ENCODE measurements at places on chromosomes 1 and 21.

DNA sequence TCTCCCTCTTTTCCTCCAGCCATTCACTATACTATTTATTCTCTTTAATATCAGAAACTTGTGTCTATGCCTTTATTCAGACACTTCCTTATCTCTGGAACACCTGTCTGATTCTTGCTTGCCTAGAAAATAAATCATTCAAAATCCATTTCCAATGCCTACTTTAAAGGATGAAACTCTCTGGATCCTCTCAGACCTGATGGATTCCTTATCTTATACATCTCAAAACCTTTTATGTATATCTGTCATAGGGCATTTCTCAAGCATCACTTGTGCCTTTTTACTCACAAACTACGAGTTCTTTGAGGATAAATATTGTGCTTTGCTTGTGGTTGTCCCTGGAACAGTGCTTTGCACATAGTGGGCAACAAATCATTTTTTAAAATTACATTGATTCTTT is 3.8 kb upstream of the ATP6V1G3 start:
- DNase-seq, result no peak

DNA sequence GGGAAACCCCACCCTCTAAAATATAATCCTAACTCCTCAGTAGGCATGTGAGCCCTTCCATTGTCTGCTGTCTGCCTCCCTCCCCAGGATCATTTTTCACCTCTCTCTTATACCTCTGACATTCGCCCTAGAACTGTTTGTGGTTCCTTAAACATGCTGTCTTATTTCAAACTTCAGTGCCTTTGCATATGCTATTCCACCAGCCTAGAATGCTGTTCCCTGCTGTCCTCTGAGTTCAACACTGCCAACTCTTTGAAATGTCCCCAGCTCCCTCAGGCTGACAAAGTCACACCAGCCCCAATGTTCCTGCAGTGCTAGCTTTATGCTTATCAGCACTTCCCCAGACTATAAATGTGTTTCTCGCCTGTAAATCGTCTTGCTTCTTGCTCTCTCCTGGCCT is 119.5 kb downstream of the HIVEP3 start:
- no peak for DNase-seq

DNA sequence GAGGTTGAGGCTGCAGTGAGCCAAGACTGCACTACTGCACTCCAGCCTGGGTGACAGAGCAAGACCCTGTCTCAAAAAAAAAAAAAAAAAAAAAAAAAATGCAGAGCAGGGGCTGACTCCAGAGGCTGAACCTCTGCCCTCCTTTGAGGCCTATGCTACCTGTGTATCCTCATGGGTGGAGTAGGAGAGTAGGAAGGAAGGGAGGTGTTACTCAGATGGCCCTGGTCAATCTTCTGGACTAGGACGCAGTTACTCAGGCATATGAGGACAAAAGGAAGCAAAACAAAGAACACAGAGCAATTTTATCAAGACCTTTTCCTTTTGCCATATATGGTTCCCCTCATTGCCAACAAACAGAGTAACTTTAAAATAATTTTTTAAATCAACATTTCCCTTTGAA is 35.2 kb downstream of the TGFBR3 start:
- no peak for DNase-seq

DNA sequence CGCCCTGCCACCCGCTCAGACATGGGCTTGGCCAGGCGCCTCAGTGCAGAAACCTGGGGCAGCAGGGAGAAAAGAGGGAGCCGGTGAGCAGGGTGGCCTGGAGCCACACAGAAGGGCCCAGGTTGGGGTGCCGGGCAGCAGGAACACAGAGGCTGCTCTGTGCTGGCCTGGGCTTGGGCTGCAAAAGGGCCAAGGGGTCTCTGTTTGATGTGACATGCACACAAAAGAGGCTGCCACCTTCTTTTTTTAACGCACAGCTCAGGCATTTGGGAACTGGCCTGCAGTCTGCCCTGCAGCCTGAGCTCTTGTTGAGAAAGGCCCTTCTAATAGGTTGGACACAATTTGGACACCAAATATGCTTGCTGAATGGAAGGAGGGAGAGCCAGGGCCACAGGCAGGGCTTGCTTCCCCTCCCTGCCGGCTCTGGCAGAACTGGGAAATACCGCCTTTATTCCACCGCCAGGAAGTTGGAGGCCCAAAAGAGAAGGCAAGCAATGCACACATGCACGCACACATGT is 32.4 kb downstream of the KIF21B start:
- DNase-seq, result no peak

DNA sequence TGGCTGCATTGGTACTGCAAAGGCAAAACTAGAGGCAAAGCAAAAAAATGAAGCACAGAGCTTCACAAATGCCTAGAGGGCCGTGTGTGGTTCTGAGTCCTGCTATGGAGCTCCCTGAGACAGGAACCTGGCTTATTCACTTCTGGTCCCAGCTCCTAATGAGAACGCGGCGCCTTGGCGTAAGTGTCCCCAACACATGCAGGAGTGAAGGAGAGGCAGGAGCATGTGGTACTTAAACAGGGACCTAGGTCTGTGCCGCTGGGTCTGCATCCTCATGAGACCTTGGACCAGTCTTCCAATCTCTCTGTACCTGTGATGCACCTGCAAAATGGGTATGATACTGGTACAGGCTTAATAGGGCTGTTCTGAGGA is 14.4 kb upstream of the SLC2A7 start:
- no peak for DNase-seq

DNA sequence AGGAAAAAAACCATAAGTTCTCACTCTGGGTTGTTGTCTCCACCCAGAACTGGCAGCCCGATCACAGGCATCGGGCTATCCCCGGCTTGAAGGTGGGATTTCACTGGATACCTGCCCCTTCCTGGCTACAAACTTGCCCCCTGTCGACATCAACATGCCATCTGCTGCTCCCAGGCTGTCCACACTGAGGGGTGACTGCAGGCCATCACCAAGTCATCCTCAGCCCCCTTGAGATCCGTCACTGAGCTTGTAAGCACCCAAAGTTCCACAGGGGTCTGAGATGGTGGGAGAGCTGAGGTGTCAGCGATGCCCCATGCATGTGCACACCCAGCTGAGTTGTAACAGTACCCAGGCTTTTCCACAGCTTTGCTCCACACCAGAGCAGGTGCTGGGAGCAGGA is 211.0 kb downstream of the AMY1C start:
- no peak for DNase-seq
